Aorta (tissue), 5 donors: ENCODE measurements at places on chromosomes 3 and 15. TPM values are rescaled to one million over a fixed set of nuclear protein-coding genes. Genes with fewer than 3 reads are reported as not detected.
A peak's percentile ranks its signal among the peaks of the same experiment; 100 is the strongest.

- no peaks in the 10 kb centered on the region for H3K27me3 ChIP-seq
- no peak overlapping the region for H3K4me3 ChIP-seq
- no peaks in the 10 kb centered on the region for H3K36me3 ChIP-seq
- H3K4me1 ChIP-seq, result no peaks in the 10 kb centered on the region
- H3K27ac ChIP-seq, result no peak overlapping the region
These were observed 79.3 kb downstream of the ADAMTSL3 start for GRCh38 chr15:83733206-83733605.

DNA sequence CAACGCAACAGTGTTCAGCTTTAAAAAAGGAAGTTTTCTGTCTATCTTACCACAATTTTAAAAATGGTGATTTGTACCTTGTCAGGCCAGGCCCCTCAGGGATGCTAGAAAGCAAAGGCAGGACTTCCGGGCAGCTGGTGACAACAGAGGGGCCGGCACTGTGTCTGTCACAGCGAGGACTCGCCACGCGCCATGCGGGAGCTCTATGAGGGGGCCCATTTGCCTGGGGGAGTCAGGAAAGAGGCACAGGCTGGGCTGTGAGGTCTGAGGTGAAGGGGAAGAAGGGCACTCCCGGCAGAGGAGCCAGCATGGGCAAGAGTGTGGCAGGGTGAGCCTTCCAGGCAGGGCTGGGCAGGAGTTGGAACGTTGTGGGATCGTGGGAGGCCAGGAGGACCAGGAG, 7.0 kb downstream of the IQSEC1 start:
- H3K36me3 ChIP-seq, result no peaks in the 10 kb centered on the region
- no peak overlapping the region for H3K4me3 ChIP-seq
- H3K27ac ChIP-seq, result no peak overlapping the region
- no peaks in the 10 kb centered on the region for H3K27me3 ChIP-seq
- no peaks in the 10 kb centered on the region for H3K4me1 ChIP-seq

- peaks cover 12% of the 10 kb centered on the region for H3K4me1 ChIP-seq
- DNase-seq, result no peak
- peak overlapping the region; percentile 76 for H3K27ac ChIP-seq
- no peak overlapping the region for H3K4me3 ChIP-seq
- no peaks in the 10 kb centered on the region for H3K27me3 ChIP-seq
- no peaks in the 10 kb centered on the region for H3K36me3 ChIP-seq
These were observed 122.3 kb downstream of the PTPRG start for GRCh38 chr3:61683549-61684236.

GRCh38 chr15:101427606-101428487, 61.7 kb downstream of the PCSK6 start:
- no peaks in the 10 kb centered on the region for H3K4me1 ChIP-seq
- no peak for DNase-seq
- no peaks in the 10 kb centered on the region for H3K36me3 ChIP-seq
- no peak overlapping the region for H3K27ac ChIP-seq
- H3K4me3 ChIP-seq, result no peak overlapping the region
- H3K27me3 ChIP-seq, result no peaks in the 10 kb centered on the region

DNA sequence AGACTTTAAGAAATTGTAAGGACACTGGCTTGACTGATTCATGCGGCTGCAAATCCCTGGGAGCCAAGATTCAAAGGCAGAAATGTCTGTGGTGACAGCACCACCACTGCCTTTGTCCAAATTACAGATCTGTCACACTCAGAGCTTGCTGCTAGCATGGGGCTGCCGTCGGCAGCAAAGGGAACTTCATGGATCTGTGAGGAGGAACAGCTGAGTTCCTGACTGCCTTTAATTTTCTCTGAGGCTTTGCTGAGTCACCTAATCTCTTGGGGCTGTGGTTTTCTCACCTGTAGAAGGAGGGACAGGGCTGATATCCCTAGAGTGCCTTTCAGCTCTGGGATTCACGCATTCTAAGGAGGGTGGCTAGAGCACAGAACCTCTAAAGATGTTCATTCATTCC, 4.1 kb upstream of the PAK6 start:
- H3K4me1 ChIP-seq, result no peaks in the 10 kb centered on the region
- DNase-seq, result no peak
- no peak overlapping the region for H3K27ac ChIP-seq
- no peaks in the 10 kb centered on the region for H3K36me3 ChIP-seq
- H3K4me3 ChIP-seq, result no peak overlapping the region
- H3K27me3 ChIP-seq, result no peaks in the 10 kb centered on the region

DNA sequence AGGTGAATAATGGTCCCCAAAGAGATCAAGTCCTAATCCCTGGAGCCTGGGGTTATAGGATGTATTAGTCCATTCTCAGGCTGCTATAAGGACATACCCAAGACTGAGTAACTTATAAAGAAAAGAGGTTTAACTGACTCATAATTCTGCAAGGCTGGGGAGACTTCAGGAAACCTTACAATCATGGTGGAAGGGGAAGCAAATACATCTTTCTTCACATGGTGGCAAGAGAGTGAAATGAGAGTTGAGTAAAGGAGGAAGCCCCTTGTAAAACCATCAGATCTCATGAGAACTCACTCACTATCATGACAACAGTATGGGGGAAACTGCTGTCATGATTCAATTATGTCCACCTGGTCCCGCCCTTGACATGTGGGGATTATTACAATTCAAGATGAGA, 142.9 kb upstream of the ANKRD28 start:
- no peaks in the 10 kb centered on the region for H3K36me3 ChIP-seq
- no peak for DNase-seq
- no peak overlapping the region for H3K4me3 ChIP-seq
- no peaks in the 10 kb centered on the region for H3K27me3 ChIP-seq
- H3K27ac ChIP-seq, result no peak overlapping the region

DNA sequence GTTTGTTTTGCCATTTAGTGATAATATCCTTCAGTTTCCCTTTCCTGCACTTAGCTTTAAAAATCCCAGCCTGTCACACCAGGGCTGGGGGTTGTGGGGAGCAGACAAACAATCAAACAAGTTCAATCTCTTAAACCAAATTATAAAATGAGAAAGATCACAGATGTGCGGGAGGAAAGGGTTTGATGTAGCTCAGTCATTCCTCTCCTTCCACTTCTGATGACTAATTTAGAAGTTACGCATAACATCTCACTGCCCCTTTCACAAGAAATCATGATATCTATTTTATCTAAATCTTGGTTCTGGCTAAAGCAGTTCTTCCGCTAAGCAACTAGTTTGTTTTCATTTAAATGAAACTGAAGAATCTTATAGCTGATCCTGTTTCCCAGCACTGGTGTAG, 34.1 kb upstream of the ATG7 start:
- H3K36me3 ChIP-seq, result no peaks in the 10 kb centered on the region
- H3K4me3 ChIP-seq, result no peak overlapping the region
- no peaks in the 10 kb centered on the region for H3K4me1 ChIP-seq

DNA sequence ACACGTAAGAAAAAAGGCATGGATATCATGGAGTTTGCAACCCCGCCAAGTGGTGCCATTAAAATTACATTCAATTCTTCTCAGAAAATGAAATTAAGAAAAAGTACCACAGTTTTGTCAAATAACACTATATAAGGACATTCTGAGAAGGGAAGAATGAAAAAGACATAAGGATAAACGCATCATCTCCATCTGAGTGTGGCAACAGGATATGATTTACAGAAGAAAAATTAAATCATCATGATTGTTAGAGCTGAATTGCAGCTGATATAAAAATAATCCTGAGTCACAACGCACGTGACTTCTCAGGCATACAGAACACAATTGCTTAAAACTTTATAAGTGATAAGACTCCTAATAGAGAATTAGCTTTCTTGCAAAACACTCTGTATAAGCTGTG, 133.8 kb downstream of the GREM1 start:
- peak overlapping the region; percentile 90 for H3K27ac ChIP-seq
- peaks cover 13% of the 10 kb centered on the region for H3K4me1 ChIP-seq
- no peaks in the 10 kb centered on the region for H3K36me3 ChIP-seq
- DNase-seq, result no peak
- no peaks in the 10 kb centered on the region for H3K27me3 ChIP-seq

DNA sequence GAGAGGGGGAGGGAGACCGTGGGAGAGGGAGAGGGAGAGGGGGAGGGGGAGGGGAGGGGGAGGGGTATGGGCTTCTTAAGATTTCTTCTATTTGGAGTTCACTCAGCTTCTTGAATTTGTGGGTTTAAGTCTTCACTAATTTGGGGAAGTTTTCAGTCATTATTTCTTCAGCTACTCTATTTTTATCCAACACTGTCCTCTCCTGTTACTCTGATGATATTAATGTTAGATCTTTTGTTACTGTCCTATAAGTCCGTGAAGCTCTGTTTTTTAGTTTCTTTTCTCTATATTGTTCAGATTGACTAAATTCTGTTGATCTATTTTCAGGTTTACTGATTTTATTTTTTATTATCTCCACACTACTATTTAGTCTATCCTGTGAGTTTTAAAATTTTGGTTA, 351.5 kb upstream of the TPM1 start:
- no peak overlapping the region for H3K27ac ChIP-seq
- no peak overlapping the region for H3K4me3 ChIP-seq
- no peaks in the 10 kb centered on the region for H3K36me3 ChIP-seq

DNA sequence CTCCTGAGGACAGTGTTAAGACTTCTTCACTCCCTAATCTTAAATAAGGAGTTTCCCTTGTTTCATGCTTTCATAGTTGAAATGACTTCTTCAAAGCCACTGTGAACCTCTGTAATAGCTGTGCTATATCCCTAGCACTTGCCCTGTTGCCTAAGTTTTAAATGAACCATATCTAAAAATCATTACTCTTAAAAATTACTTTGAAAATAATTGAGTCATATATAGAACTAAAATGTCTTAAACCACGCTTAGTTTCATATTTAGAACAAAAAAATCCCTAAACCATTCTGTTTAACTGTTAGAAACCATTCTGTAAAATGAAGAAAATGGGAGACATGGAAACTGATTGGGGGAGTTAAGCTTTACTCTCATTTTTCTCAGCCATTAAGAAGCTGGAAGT, 29.8 kb downstream of the DNAJC19 start:
- no peak overlapping the region for H3K4me3 ChIP-seq
- H3K27me3 ChIP-seq, result no peaks in the 10 kb centered on the region
- H3K27ac ChIP-seq, result no peak overlapping the region
- DNase-seq, result no peak

- H3K36me3 ChIP-seq, result no peaks in the 10 kb centered on the region
- H3K4me1 ChIP-seq, result no peaks in the 10 kb centered on the region
- no peak for DNase-seq
- H3K27ac ChIP-seq, result no peak overlapping the region
- no peaks in the 10 kb centered on the region for H3K27me3 ChIP-seq
- peak overlapping the region; percentile 10 for H3K4me3 ChIP-seq
These were observed 556 bp downstream of the PEX5L start for GRCh38 chr3:180036092-180036670.

- H3K36me3 ChIP-seq, result no peaks in the 10 kb centered on the region
- H3K27ac ChIP-seq, result peak overlapping the region; percentile 83
- peak overlapping the region; percentile 43 for H3K4me3 ChIP-seq
- DNase-seq, result peak; percentile 70
These were observed 517.3 kb downstream of the MECOM start for GRCh38 chr3:169146179-169146665.

GRCh38 chr3:70766301-70766700, 453.9 kb upstream of the MDFIC2 start:
- H3K4me1 ChIP-seq, result no peaks in the 10 kb centered on the region
- no peaks in the 10 kb centered on the region for H3K27me3 ChIP-seq
- no peak overlapping the region for H3K4me3 ChIP-seq
- no peak for DNase-seq

GRCh38 chr3:55434789-55435188, 52.3 kb downstream of the WNT5A start:
- H3K27ac ChIP-seq, result no peak overlapping the region
- no peaks in the 10 kb centered on the region for H3K27me3 ChIP-seq
- DNase-seq, result no peak
- H3K4me1 ChIP-seq, result no peaks in the 10 kb centered on the region

- no peaks in the 10 kb centered on the region for H3K27me3 ChIP-seq
- H3K4me3 ChIP-seq, result no peak overlapping the region
- H3K27ac ChIP-seq, result no peak overlapping the region
- H3K36me3 ChIP-seq, result no peaks in the 10 kb centered on the region
These were observed 44.6 kb upstream of the PGPEP1L start for GRCh38 chr15:99052205-99052604.

- H3K4me3 ChIP-seq, result no peak overlapping the region
- no peak for DNase-seq
- no peak overlapping the region for H3K27ac ChIP-seq
- no peaks in the 10 kb centered on the region for H3K27me3 ChIP-seq
- H3K4me1 ChIP-seq, result no peaks in the 10 kb centered on the region
These were observed 126.6 kb upstream of the NEO1 start for GRCh38 chr15:72925661-72926060.

GRCh38 chr15:97146929-97147870, 813.3 kb upstream of the ARRDC4 start:
- H3K36me3 ChIP-seq, result no peaks in the 10 kb centered on the region
- no peak for DNase-seq
- peaks cover 2% of the 10 kb centered on the region for H3K27me3 ChIP-seq
- H3K4me1 ChIP-seq, result no peaks in the 10 kb centered on the region
- H3K4me3 ChIP-seq, result no peak overlapping the region

- no peak for DNase-seq
- H3K27me3 ChIP-seq, result no peaks in the 10 kb centered on the region
- no peaks in the 10 kb centered on the region for H3K36me3 ChIP-seq
- H3K27ac ChIP-seq, result no peak overlapping the region
- H3K4me1 ChIP-seq, result no peaks in the 10 kb centered on the region
These were observed 234.1 kb downstream of the ZMAT3 start for GRCh38 chr3:178837512-178837911.

GRCh38 chr3:168470380-168470779, 374.7 kb upstream of the GOLIM4 start:
- no peaks in the 10 kb centered on the region for H3K36me3 ChIP-seq
- no peaks in the 10 kb centered on the region for H3K4me1 ChIP-seq
- H3K4me3 ChIP-seq, result no peak overlapping the region
- H3K27me3 ChIP-seq, result no peaks in the 10 kb centered on the region
- no peak overlapping the region for H3K27ac ChIP-seq

DNA sequence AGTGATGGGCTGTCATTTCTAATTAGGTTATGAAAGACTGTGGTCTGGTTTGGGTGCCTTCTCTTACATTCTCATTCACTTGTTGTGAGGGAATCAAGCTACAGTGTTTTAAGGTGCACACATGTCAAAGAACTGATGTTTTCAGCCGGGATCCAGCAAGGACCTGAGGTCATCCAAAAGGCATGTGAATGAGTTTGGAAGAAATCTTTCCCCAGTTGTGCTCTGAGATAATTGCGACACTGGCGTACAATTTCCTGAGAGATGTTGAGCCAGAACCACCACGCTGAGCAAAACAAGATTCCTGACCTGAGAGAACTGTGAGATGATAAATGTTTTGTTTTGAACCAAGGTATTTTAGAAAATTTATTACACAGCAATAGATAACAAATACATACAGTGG, 295.3 kb upstream of the SLITRK3 start:
- no peak overlapping the region for H3K4me3 ChIP-seq
- H3K27me3 ChIP-seq, result no peaks in the 10 kb centered on the region
- DNase-seq, result no peak
- no peaks in the 10 kb centered on the region for H3K36me3 ChIP-seq
- no peak overlapping the region for H3K27ac ChIP-seq

GRCh38 chr3:49016414-49017228, 1.8 kb downstream of the DALRD3 start:
- DNase-seq, result no peak
- H3K27me3 ChIP-seq, result no peaks in the 10 kb centered on the region
- H3K4me3 ChIP-seq, result no peak overlapping the region
- peaks cover 4% of the 10 kb centered on the region for H3K36me3 ChIP-seq
- no peaks in the 10 kb centered on the region for H3K4me1 ChIP-seq
- no peak overlapping the region for H3K27ac ChIP-seq

Gene DCBLD2
- 36.3 TPM for total RNA-seq

Gene MOBP
- total RNA-seq, result 0.23 TPM

Gene VPS39
- 89.4 TPM for total RNA-seq

Gene EXD1
- total RNA-seq, result not detected

Gene CEMIP
- total RNA-seq, result 12.1 TPM

Gene GOLGA8T
- total RNA-seq, result 0.48 TPM

Gene DPPA2
- total RNA-seq, result not detected

Gene CCRL2
- total RNA-seq, result 5.1 TPM

Gene TMEM266
- total RNA-seq, result 0.26 TPM
